ENCODE measurements at places on chromosomes 13 and 19. TPM values are rescaled to one million over a fixed set of nuclear protein-coding genes. Genes with fewer than 3 reads are reported as not detected.

DNA sequence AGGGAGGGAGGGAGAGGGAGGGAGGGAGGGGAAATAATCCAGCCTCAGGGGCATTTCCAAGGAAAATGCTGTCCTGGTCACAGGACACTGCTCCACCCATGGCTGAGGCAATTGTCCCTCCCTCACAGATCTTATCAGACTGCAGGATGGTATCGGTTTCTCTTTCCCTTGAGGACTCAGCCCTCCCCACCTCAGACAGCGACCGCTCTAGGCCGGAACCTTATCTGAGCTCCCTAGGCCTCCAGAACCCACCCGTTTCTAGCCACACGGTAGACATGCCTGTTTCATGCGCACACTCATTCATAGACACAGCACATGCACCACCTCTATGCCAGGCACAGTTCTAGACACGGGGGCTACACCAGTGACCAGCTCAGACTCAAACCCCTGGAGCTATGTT is 10.0 kb upstream of the IZUMO2 start:
- no peak for DNase-seq

DNA sequence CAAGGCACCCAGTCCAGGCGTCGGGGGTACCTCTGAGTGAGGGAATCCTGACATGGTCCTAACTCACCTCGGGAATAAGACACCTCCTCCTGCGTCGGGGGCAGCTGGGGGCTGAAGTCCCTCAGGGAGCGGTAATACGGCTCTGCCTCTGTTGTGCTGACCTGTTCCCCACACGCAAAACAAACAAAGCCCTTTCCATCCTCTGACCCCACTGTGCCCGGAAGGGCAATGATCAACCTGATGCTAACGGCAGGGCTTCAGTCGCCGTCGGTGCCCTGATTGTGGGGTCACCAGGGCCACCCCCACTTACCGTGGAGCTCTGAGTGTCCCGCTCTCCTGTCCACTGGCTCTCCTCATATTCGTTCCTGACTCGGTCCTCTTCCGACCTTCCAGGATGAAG is 18.3 kb upstream of the PRODH2 start:
- DNase-seq, result no peak

Gene CPT1C
- 11.6 TPM for polyA plus RNA-seq

- DNase-seq, result no peak
Measured at GRCh38 chr19:14416817-14417231, 2.3 kb downstream of the DDX39A start.

Gene ZNF471
- 32.3 TPM for polyA plus RNA-seq

Gene EXOC3L2
- polyA plus RNA-seq, result 11.0 TPM

- DNase-seq, result no peak
Measured at GRCh38 chr19:15225760-15226159, 6.5 kb downstream of the EPHX3 start.

DNA sequence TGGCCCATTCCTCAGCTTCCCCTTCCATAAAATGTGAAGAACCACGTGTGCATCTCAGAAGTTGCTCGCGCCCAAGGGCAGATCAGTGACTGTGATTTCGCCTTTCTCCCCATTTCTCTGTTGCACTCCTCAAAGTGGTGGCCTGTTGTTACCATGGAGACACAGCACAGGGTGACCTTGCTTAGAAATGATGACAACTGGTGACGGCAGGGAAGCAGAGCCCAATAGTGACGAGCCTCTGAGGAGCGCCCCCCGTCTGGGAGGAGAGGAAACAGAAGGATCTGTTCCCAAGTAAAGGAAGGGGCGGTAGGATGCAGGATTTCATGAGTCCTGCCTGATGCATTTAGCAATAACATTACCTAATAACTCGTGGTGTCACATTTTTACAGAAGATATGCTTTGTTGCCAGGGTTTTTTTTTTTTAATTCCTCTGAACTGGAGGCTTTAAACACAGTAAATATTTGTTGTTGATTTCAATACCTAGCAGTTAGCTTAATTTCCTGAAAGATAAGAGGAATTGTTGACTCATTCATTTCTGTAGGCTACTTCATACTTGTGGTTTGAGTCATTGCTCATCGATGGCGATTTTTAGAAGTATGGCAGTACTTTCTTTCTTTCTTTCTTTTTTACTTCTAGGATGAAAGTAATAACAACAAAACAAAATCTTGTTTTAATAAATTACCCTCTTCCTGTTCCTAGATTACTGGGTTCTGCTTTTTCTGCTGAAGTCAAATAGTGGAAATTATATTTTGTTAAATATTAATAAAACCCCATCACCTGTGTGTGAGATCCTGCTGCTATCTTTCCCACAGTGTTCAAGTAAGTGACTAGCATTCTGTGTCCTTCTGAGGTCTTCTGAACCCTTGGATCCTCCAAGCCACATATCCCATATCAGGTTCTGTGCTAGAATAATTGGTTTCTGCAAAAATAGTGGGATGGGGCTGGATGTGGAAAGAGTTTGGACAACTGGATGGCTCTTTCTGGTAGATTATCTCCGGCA is 36.0 kb downstream of the MBNL2 start:
- DNase-seq, result no peak

Gene RPL28
- polyA plus RNA-seq, result 1,015 TPM

GRCh38 chr13:104796581-104796980 is 1730.4 kb upstream of the SLC10A2 start:
- no peak for DNase-seq

Gene MCF2L
- 43.4 TPM for polyA plus RNA-seq

GRCh38 chr13:108323031-108323430 is 53.5 kb downstream of the TNFSF13B start:
- no peak for DNase-seq

Gene VAV1
- polyA plus RNA-seq, result 1.8 TPM

GRCh38 chr19:18436671-18437490 is 1.1 kb downstream of the ISYNA1 start:
- peak; percentile 90 for DNase-seq

Data from renal pelvis (tissue), 12 donors.